GDM1 (cell line): ENCODE measurements at places on chromosomes 2 and 18.

GRCh38 chr2:44844651-44845270, 96.7 kb upstream of the SIX3 start:
- DNase-seq, result no peak

- no peak for DNase-seq
Observed at GRCh38 chr18:49924293-49924983, 111.1 kb upstream of the ACAA2 start.

- no peak for DNase-seq
Observed at GRCh38 chr18:13934676-13935075, 19.3 kb upstream of the MC2R start.

DNA sequence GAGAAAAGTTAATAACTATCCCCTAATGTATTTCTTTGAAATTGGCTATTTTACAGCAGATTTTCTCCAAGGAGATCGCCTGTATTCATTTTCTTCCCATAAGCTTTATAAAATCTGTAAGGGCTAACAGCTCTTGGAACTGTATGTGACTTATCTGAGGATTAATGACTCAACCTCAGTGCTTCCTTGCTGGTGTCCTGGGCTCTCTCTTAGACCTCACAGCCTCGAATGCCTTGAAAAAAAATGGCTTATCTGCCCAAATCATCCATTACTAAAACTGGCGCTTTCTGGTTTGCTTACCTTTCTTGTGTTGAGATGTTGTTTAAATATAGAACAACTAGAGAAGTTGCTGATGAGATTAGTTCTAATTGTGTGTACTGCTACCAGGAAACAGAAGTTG, 713.6 kb downstream of the SLC4A3 start:
- no peak for DNase-seq

DNA sequence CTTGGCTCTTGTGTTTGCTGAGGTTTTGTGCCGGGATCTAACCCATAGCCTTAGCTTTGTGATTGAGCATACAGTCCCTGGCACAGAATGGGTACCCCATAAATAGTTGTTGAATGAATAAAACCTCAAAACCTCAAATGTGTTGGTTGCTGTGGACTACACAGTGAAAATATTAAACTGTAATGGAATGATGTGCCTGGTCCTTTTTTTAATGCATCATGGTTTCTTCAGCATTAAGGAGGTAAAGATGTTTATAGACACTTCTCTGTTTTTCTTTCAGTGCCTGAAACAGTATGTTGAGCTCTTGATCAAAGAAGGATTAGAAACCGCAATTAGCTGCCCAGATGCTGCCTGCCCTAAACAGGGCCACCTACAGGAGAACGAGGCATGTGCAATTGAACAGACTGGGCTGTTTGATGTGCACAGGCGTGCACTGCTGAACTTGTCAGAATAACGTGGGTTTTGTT, 97.0 kb downstream of the RNF144A start:
- DNase-seq, result no peak

GRCh38 chr2:176139661-176140512, 10.4 kb downstream of the HOXD8 start:
- DNase-seq, result no peak

GRCh38 chr2:17765398-17765797, 11.5 kb downstream of the GEN1 start:
- no peak for DNase-seq

DNA sequence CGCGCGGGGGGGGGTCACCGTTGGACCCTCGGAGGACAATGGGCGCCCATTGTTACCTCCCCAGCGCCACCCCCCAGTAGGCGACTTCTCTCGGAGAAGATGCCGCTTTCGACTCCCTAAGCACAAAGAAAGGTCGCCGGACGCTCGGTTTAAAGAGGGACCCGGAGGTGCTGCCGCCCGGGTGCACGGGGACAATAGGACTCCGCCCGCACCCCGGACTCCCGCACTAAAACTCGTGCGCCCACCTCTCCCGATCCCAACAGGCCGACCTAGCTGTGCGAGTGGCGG, 318 bp upstream of the CDC42EP3 start:
- no peak for DNase-seq

GRCh38 chr2:233290051-233290845, 17.4 kb upstream of the SAG start:
- DNase-seq, result no peak

GRCh38 chr2:40178971-40179370, 272.9 kb downstream of the SLC8A1 start:
- DNase-seq, result no peak

GRCh38 chr2:12930391-12930790, 213.7 kb downstream of the TRIB2 start:
- DNase-seq, result no peak

DNA sequence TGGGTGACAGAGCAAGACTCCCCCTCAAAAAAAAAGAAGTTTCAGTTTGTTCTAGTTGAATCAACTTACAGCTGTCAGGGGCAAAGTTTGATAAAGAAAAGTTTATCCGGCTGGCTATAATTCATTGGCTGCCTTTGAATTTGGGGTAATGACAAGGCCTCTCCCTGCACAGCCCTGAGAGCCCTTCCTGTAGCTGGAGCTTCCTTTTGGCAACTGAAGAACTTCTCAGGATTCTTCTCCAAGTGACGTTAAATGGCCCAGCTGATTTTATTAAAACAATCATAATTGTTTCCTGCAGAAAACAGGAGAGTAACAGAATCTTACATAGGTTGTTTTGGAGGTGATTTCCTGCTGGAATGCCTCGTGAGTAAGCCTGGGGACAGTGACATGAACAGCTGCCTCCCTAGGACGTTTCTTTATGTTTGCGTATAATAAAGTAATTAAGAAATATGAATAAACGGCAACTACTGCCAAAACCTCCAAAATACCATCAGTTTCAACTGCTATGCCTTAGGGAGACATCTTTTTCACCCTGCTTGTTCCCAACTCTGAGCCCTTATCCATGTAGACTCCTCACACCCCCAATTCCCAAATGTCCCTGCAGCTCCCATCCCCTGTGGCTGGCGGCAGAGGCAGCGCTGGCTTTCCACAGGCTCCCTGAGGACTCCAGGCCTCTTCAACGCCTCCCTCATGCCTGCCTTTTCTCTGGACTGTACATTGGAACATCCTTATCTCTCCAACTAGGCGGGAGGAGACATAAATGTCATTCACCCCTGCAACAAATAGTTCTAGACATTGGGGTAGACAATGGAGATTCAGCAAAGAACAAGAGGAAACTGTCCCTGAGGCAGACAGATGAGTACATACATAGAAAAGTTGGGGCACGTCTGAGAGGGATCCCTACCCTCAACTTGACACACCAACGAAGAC, 59.2 kb upstream of the FZD7 start:
- no peak for DNase-seq

GRCh38 chr2:197952540-197953202, 148.3 kb downstream of the PLCL1 start:
- no peak for DNase-seq

DNA sequence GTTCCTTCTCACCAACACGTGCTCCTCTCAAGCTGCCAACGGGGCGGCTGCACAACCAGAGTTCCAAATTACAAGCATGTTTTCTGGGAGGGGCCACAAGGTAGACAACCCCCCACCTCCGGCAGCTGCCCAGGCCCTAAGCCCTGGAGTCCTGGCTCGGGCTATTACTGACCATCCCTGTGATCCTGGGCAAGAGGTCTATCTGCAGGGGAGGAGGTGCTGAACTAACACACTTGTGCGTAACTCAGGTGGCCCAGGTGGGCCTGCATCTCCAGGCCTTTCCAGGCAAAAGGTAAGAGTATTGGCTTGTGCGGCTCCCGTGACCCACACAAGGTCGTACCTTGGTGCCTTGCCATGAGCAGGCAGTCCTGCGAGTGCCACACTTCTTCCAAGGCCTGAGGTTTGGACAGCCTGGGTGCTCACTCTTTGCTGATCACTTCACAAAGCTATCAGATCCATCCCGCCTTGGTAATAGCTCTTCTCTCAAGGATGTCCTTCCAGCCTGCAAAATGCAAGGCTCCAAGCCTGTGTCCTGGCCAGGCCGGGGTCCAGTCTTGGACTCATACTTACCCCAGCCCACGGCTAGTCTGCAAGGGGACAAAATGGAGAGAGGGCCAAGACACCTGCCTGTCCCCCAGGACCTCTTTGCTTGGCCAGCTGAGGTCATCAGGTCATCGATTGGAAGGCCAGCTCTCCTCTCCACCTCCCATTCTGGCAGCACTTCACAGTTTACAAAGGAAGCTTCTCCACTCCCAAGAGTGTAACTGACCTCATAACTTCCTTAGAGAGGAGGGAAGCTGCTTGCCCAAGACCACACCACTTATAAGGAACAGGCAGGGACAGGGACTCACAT, 33.9 kb downstream of the ADRA2B start:
- no peak for DNase-seq

- no peak for DNase-seq
Observed at GRCh38 chr2:48532824-48533223, 2.9 kb downstream of the STON1 start.

DNA sequence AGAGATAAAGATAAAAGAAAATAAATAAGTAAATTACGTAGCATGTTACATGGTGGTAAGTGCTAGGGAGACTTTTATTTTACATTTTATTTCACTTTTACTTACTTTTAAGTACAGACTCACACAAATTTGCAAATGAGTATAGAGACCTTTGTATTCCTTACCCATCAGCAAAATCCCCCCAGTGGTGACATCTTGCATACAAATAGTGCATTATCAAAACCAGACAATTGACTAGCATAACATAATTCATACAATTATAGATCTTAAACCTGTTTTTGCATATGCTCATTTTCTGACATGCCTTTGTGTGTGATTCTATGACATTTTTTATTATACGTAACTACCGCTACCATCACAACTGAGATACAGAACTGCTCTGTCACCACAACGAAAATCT, 1099.4 kb downstream of the DPP10 start:
- DNase-seq, result no peak

- no peak for DNase-seq
Observed at GRCh38 chr18:59616501-59616900, 80.7 kb downstream of the CCBE1 start.

- DNase-seq, result no peak
Observed at GRCh38 chr2:101310090-101310833, 1.8 kb upstream of the RNF149 start.

GRCh38 chr2:160425434-160426151, 68.0 kb downstream of the RBMS1 start:
- no peak for DNase-seq

GRCh38 chr2:121520641-121520994, 10.1 kb upstream of the RNU4ATAC start:
- DNase-seq, result no peak

- DNase-seq, result no peak
Observed at GRCh38 chr2:195148004-195148403, 509.0 kb upstream of the SLC39A10 start.

GRCh38 chr2:133674433-133675331, 106.4 kb upstream of the NCKAP5 start:
- DNase-seq, result no peak

GRCh38 chr2:96913398-96914202, 43.7 kb upstream of the SEMA4C start:
- peak; percentile 77 for DNase-seq
